Activated CD8-positive, alpha-beta T cell treated with anti-CD3 and anti-CD28 coated beads, Interleukin-2, amount 10 ng/mL, durations not matched to agents 7 days and 5 days (primary cell): ENCODE measurements at places on chromosomes 4 and X. TPM values are rescaled to one million over a fixed set of nuclear protein-coding genes. Genes with fewer than 3 reads are reported as not detected.
A peak's percentile ranks its signal among the peaks of the same experiment; 100 is the strongest.

DNA sequence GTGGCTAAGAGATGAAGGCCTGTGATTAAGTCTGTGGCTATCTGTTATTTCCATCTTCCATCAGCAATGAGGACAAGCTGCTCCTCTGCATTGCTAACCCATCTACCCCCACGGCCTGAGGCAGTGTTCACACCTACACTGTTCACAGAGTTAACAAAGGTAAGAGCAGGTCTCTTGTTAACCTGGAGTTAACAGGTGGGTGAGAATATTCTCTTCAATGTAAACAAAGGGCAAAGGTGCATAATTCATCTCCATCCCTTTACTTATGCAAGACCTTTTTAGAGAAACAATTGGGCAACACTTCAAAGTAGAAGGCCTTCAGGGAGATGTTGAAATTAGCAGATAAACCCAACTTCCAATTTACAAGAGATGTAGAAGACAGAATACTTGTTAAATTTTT lies 2.8 kb downstream of the SLC35A2 start:
- DNase-seq = no peak
- peaks cover 17% of the 10 kb centered on the region for H3K36me3 ChIP-seq
- H3K27me3 ChIP-seq = no peaks in the 10 kb centered on the region
- H3K27ac ChIP-seq = no peak overlapping the region

DNA sequence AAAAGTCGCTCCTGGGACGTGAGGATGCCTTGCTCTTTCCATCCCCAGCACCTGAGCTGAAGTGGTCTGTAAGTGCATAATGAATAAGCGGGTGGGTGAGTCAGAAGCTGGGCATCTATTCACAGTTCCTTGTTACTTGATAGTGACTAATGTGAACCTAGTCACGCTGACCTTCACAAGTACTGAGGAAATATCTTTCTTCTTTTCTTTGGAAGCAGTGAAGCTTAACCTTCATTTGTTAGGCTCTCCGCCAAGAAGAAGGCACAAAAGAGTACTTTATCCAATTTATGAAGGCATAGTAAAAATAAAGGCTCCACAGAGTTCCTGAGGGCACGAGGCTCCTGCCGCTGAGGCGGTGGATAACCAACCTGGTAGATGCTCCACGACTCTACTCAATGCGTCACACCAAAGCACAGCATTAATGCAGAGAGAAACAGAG lies 475.7 kb upstream of the SLIT2 start:
- no peak overlapping the region for H3K4me3 ChIP-seq
- H3K4me1 ChIP-seq = no peaks in the 10 kb centered on the region
- H3K27ac ChIP-seq = no peak overlapping the region

- no peak for DNase-seq
- no peak overlapping the region for H3K4me3 ChIP-seq
- no peaks in the 10 kb centered on the region for H3K27me3 ChIP-seq
- H3K27ac ChIP-seq = no peak overlapping the region
- peaks cover 10% of the 10 kb centered on the region for H3K36me3 ChIP-seq
Observed at GRCh38 chr4:1383728-1384591, 22.3 kb downstream of the NKX1-1 start.

DNA sequence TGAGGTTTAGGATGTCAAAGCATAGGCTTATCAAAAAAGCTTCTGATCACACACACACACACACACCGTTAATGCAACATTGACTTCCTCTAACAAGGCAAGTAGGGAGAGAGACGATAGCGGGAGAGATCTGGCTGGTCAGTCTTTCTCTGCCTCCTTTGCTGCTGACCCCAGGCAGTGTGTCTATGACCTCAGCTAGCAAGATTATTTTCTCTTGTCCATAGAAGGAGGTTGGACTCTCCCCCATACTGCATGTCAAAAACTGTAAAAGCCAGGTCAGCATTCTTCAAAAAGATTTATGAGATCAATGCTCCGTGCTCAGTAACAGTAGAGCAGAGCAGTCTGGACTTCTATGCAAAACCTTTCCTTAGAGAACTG lies 63.5 kb upstream of the PGM2 start:
- H3K27me3 ChIP-seq = no peaks in the 10 kb centered on the region
- DNase-seq = no peak

DNA sequence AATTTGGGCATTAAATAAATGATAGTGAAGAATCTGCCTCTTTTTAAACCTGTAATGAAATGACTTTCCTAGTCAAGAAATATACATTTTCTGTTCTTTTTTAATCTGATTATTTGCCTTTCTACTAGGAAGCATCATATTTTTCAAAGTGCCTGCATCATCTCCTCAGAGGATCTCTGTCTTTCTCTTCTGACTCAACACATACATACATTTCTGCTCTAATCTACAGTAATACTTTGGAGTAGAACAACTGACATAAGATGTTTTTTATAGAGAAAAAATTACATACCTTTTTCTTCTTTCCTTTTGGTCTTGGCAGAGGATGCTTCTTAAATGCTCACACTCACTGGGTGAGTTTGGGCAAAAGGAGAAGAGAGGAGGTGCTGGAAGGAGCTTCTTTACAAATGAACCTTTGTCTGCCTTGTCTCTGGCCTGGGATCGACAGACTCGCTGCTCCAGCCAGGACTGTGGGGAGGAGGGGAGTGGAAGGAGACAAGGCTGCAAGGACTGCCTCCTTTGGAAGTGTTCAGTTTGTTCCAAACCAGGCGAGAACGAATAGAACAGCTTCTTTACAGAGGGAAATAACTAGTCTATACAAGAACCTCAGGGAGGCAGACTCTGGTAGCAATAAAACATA lies at the start of gene SCRG1:
TSS of gene SCRG1 (minus strand) at position 338 of the 637 bp plus-strand sequence. CDS start 7,702 bp downstream, outside the sequence.
- H3K27ac ChIP-seq = no peak within 1 kb of the TSS
- DNase-seq = no peak
- peaks cover 7% of the 10 kb centered on the region for H3K27me3 ChIP-seq
- no peak within 1 kb of the TSS for H3K4me3 ChIP-seq
- H3K4me1 ChIP-seq = peaks cover 3% of the 10 kb centered on the region

DNA sequence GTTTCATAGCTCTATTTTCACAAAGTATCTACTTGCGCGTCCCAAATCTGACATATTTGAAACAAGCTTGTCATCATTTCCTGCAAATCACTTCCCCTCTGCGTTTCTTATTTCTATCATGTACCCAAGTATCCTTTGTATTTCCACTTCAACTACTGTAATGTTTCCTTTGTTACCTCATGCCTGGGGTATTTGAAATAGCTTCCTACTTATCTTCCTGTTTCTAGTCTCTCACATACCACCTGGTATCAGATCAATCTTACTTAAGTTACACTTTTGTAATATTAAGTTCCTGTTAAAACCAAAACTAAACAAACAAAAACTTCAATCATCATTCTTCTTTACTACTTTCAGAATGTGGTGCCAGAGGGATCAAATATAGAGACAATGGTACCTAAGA lies 93.6 kb upstream of the SMAD1 start:
- no peak for DNase-seq
- H3K4me1 ChIP-seq = no peaks in the 10 kb centered on the region
- no peak overlapping the region for H3K27ac ChIP-seq
- H3K27me3 ChIP-seq = no peaks in the 10 kb centered on the region
- no peaks in the 10 kb centered on the region for H3K36me3 ChIP-seq

- H3K36me3 ChIP-seq = no peaks in the 10 kb centered on the region
- peaks cover 5% of the 10 kb centered on the region for H3K4me1 ChIP-seq
- no peak overlapping the region for H3K4me3 ChIP-seq
- DNase-seq = no peak
- H3K27me3 ChIP-seq = no peaks in the 10 kb centered on the region
Observed at GRCh38 chrX:120761810-120762209, 113.9 kb downstream of the CT47B1 start.

GRCh38 chrX:43735534-43735933 lies 79.4 kb downstream of the MAOA start:
- no peak for DNase-seq
- H3K4me3 ChIP-seq = no peak overlapping the region
- H3K4me1 ChIP-seq = no peaks in the 10 kb centered on the region
- H3K27ac ChIP-seq = no peak overlapping the region
- H3K27me3 ChIP-seq = no peaks in the 10 kb centered on the region
- H3K36me3 ChIP-seq = no peaks in the 10 kb centered on the region

DNA sequence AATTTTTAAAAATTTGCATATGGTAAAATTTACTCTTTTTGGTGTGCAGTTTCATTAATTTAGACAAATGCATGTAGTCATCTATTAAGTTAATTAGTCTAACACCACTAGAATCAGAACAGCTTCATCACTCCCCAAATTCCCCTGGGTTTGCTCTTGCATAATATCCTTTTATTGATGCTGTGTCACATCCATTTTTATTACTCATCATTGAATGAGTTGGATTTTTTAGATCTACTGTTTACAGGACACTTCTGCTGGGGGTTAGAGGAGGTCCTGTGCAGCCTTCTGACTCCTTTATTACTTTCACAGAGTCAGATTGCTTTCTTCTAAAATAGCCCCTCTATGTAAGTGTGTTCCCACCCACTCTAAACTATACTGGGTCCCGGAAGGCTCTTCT lies 65.9 kb downstream of the MTHFD2L start:
- DNase-seq = no peak
- H3K4me3 ChIP-seq = no peak overlapping the region
- no peaks in the 10 kb centered on the region for H3K27me3 ChIP-seq
- H3K4me1 ChIP-seq = no peaks in the 10 kb centered on the region

DNA sequence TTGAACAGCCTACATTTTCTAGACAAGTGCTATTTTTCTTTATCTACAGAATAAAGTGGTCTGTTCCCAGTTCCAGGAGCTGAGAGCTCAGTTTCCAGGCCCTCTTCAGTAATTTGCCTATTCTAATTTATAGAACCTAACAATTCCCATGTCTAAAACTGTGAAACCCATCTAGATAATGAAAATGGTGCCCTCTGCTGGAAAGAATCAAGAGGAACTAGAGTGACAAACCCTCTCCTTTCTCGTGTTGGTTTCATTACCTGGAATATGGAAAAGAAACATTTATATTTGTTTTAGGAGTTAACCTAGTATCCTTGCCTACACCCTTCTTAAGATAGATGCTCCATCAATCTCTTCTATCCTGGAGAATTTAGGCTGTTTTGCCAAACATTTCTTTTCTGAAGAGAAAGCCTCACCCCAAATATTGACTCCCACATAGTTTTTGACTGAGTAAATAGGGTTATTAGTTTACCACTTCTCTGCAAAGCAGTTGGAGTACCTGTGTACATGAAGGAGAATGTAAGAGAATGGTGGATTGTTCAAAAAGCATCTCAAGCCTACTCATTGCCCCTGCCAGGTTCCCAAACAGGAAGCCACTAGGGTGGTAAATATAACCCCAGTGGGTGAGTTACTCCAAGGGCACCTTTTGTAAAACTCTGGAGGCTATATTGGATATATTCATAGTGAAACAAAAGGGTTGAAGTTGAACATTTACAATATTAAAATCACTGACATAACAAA lies 121.6 kb downstream of the RASL11B start:
- H3K4me3 ChIP-seq = no peak overlapping the region
- H3K27me3 ChIP-seq = no peaks in the 10 kb centered on the region
- DNase-seq = peak; percentile 27
- H3K4me1 ChIP-seq = peaks cover 8% of the 10 kb centered on the region
- no peak overlapping the region for H3K27ac ChIP-seq

- H3K4me1 ChIP-seq = no peaks in the 10 kb centered on the region
- no peak for DNase-seq
- no peak overlapping the region for H3K27ac ChIP-seq
- H3K36me3 ChIP-seq = no peaks in the 10 kb centered on the region
- H3K27me3 ChIP-seq = peaks cover 17% of the 10 kb centered on the region
- no peak overlapping the region for H3K4me3 ChIP-seq
Observed at GRCh38 chr4:105495667-105496066, 21.8 kb upstream of the PPA2 start.

- peak overlapping the region; percentile 79 for H3K4me3 ChIP-seq
- DNase-seq = peak; percentile 81
- H3K36me3 ChIP-seq = peaks cover 5% of the 10 kb centered on the region
Observed at GRCh38 chrX:13087322-13088155, 43.1 kb upstream of the FAM9C start.

DNA sequence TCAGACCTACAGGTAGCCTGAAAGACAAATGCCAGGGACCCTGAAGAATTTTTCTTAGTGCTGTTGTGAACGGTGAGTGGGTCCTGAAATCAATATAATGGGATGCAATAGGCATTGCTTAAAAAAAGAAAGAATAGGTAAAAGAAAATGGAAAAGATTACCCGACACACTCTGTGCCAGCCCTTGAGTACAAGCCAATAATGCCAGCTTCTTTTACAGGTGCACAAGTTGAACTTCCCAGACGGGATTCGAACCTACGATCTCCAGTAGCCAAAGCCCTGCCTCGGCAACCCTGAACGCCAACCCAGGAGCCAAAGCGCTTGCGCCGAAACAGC lies 24.7 kb upstream of the GLOD5 start:
- no peak for DNase-seq
- no peaks in the 10 kb centered on the region for H3K27me3 ChIP-seq
- H3K4me3 ChIP-seq = peak overlapping the region; percentile 96
- peaks cover 21% of the 10 kb centered on the region for H3K4me1 ChIP-seq

DNA sequence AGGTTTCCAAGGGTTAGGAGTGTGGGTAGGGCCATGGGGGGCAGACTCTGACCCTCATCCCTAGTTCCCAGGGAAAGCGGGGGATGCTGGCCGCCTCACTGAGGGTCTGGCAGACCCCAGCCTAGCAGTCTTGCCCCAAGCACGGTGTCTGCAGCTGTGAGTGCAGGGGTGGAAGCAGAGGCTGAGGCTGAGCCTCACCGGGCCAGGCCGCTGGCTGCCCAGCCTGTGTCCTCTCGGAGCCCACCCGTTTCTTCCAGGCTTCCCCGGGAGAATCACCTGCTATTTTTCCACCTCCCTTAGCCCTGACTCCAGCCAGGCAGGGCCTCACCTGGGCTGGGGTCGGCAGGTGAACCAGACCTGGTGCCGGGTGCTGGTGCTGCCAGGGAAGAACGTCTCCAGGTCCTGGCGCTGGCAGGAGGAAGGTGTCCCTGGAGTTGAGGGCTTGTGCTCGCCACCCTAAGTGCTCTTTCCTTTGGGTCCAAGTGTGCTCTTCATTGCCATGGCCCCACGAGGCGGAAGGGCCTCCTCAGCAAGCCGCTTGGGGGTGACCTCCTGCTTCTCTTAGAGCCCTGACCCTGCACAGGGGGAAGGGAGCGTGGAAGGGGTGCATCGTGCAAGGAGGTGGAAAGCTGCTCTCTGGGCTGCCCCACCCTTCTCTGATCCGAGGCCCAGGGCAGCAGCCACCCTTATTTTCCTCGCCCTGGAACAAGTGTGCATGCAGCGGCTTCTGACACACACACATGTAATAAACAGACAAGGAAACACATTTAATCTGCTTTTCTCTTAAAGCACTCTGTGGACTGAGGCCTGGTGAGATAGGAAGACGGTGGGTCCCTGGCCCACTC lies 112.7 kb downstream of the FAM53A start:
- no peaks in the 10 kb centered on the region for H3K36me3 ChIP-seq
- no peak overlapping the region for H3K27ac ChIP-seq
- no peak overlapping the region for H3K4me3 ChIP-seq
- H3K27me3 ChIP-seq = no peaks in the 10 kb centered on the region
- no peak for DNase-seq

- no peaks in the 10 kb centered on the region for H3K27me3 ChIP-seq
- H3K27ac ChIP-seq = no peak overlapping the region
- H3K4me3 ChIP-seq = no peak overlapping the region
- no peak for DNase-seq
- H3K4me1 ChIP-seq = no peaks in the 10 kb centered on the region
Observed at GRCh38 chr4:103011378-103012025, 8.0 kb downstream of the SLC9B1 start.

GRCh38 chr4:98565681-98566301 lies 92.6 kb downstream of the TSPAN5 start:
- no peak overlapping the region for H3K27ac ChIP-seq
- peaks cover 8% of the 10 kb centered on the region for H3K4me1 ChIP-seq
- DNase-seq = peak; percentile 12
- no peak overlapping the region for H3K4me3 ChIP-seq

GRCh38 chr4:41696763-41697162 lies 51.8 kb downstream of the PHOX2B start:
- H3K4me3 ChIP-seq = no peak overlapping the region
- no peak for DNase-seq
- H3K36me3 ChIP-seq = no peaks in the 10 kb centered on the region
- H3K4me1 ChIP-seq = peaks cover 2% of the 10 kb centered on the region
- H3K27ac ChIP-seq = no peak overlapping the region

LEF1 gene
- total RNA-seq = 205 TPM

F8A2 gene
- total RNA-seq = not detected

CFAP47 gene
- total RNA-seq = not detected

NSG1 gene
- 15.8 TPM for total RNA-seq
